Nephron progenitor cell (in vitro differentiated cells): ENCODE measurements at places on chromosomes 6 and 20.

GRCh38 chr6:116662202-116662601 is 6.4 kb downstream of the ZUP1 start:
- no peak for DNase-seq

- no peak for DNase-seq
Observed at GRCh38 chr6:73367761-73368355, 1.8 kb downstream of the OOEP start.

GRCh38 chr6:154246723-154247118 is 109.9 kb downstream of the IPCEF1 start:
- no peak for DNase-seq

- no peak for DNase-seq
Observed at GRCh38 chr6:168217880-168218537, 101.6 kb downstream of the DACT2 start.
